ENCODE measurements at places on chromosomes 5 and 9.

- DNase-seq: no peak
Measured at GRCh38 chr5:54009357-54009756, 301.0 kb downstream of the ARL15 start.

DNA sequence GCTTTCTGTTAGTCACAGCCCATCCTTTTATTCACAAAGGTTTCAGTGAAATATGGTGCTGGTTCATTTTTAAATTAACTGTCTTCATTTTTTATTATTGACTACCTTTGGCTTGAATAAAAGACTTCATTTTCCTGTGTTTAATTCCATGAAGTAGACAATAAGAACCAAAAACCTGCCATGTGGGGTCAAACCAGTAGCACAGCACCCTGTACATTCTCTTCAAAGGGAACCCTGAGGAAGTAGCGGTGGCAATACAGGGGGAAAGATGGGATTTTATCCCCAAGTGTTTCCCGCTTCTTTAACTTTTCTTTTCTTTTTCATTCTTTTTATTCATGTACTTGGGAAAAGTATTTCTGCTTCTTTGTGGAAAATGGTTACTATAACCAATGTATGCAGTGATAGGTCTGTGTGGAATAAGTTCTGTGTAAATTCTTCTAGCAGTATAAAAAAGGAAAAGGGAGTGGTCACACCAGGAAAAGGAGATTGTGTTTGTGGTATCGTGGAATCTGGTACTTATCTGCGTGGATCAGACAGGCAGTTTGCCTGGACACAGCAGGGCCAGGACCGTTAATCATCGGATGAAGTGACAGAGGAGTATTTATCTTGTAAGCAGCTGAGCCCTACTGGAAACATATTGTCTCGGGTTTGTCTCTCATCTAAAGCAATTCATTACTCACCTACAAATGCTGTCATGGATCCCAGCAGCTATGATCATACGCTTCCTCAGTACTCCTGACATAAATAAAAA lies 94.2 kb downstream of the PPIC start:
- DNase-seq: no peak

DNA sequence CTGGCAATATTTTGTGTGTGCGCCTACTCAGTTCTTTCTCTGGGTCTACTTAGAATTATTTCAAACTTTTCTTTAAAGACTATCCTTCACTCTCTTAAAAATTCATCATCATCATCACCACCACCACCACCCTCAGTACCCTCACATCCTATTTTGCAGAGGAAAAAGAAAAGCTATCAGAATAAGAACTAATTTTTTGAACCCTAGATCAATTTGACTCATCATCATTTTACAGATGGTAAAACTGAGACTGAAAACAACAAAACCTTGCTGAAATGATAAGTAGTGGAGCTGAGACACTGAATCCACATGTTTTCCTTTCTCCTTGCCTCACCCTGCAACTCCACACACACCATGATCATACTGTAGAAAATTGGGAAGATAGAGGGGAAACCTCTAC lies 119.3 kb downstream of the SSBP2 start:
- no peak for DNase-seq

GRCh38 chr5:157331807-157332206 lies 65.9 kb downstream of the CYFIP2 start:
- no peak for DNase-seq

GRCh38 chr5:133847301-133847700 lies 121.1 kb downstream of the C5orf15 start:
- no peak for DNase-seq

DNA sequence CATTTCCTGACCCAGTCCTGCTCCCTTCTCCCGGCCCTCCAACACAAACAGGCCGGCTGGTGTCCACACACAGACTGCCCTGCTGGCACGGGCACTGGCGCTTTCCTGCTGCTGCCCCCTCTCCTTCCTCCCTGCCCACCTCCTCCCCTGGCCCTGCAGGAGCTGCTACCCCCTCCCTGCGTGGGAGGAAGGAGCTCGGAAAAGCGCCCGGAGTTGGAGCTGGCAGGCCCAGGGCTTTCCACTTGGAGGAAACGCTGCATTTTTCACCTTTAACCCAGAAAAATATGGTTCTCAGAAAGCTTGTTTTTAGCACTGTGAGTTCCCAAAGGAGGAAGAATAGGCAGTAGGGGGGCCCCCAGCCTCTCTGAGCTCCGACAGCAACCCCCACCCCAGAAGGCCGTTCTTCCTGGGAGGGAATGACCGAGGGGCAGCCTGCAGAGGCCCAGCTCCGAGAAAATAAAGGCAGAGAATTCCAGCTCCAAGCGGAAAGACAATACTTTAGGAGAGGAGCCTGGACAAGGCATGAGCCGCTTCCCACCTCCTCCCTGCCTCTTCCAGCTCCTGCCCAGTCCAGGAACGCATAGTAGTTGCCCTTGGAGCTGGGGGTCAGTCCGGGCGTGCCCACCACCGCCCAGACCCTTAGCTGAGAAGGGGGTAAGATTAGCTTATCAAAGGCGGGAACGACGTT lies 88.9 kb downstream of the LIFR start:
- peak; percentile 64 for DNase-seq

DNA sequence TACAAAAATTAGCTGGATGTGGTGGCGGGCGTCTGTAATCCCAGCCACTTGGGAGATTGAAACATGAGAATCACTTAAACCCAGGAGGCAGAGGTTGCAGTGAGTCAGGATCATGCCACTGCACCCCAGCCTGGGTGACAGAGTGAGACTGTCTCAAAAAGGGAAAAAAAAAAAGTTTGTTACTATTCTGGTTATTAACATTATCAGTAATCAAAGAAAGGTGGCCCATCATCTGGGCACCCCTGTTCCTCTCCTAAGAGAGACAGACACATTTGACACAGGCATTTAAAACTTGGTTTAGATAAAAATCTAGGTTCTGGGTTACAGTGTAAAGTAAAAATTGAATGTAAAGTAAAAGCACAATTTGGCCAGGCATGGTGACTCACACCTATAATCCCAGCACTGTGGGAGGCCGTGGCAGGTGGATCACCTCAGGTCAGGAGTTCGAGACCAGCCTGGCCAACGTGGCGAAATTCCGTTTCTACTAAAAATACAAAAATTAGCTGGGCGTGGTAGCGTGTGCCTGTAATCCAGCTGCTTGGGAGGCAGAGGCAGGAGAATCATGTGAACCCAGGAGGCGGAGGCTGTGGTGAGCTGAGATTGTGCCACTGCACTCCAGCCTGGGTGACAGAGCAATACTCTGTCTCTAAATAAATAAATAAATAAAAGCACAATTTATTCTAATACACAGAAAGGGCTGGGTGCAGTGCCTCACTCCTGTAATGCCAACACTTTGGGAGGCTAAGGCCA lies 16.7 kb upstream of the PHYHD1 start:
- no peak for DNase-seq
